ENCODE measurements at places on chromosomes 4 and X.

DNA sequence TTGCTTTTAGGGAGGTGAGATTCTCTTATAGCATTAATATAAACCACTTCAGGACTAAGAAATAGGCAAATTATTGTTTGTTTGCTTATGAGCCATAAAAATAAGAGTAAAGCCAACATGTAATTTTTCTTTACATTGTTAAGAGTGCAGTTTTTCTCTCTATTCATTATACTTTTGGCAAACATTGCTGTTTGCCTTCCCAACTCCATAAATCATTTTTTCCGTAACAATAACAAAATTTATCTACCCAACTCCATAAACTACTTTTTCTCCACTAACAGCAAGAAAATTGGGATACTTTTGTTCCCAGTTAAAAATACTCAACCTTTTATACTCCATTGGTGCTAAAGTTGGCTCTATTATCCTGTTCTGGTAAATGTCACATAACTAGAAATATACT lies 229.7 kb upstream of the GPRIN3 start:
- H3K27ac ChIP-seq = no peak overlapping the region
- no peaks in the 10 kb centered on the region for H3K27me3 ChIP-seq
- no peaks in the 10 kb centered on the region for H3K36me3 ChIP-seq
- no peaks in the 10 kb centered on the region for H3K4me1 ChIP-seq
- H3K4me3 ChIP-seq = no peak overlapping the region

DNA sequence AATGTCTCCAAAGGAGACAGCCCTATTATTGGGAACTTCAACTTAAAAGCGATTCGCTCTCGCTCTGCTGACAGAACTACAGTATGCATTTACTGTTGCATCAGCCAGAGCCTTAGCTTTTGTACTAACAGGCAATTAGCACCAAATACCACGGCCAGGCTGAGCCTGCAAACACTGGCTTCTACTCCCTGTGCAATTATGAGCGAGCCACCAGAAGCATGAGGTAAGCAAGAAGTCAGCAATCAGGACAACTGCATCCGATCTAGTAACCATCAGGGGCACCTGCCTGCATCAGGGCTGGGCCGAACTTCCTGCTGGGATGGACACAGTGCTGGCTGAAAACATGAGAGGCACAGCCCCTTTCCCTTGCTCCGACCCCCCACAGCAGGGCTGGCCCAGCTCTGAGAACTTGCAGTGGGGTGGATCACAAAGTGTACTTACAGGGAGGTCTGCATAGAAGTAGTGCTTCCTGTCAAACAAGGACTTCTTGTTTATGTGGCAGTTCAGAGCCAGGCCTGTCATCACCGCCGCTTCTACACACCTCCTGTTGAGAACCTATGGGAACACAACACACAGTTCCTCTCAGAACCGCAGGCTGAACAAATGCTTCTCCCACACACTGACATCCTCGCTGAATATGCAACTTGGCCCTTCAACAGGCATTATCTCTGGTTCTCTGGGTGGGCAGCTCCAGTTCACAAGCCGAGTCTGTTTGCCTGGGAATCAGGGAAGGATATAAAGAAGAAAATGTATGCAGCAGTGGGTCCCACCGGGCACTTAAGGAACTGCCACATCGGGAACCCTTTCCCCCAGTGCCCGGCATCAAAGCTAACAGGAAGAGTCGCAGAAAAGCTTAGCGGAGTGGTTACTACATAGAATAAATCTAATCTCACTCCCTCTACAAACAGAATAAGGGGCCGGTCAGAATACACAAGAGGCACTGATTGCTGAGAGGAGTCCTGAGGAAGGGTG lies 41.5 kb downstream of the GATB start:
- H3K27ac ChIP-seq = no peak overlapping the region
- no peaks in the 10 kb centered on the region for H3K36me3 ChIP-seq
- H3K4me3 ChIP-seq = no peak overlapping the region
- H3K4me1 ChIP-seq = no peaks in the 10 kb centered on the region

GRCh38 chr4:74874753-74875367 lies 58.1 kb upstream of the PARM1 start:
- H3K27me3 ChIP-seq = no peaks in the 10 kb centered on the region
- no peak for DNase-seq
- H3K4me3 ChIP-seq = no peak overlapping the region

DNA sequence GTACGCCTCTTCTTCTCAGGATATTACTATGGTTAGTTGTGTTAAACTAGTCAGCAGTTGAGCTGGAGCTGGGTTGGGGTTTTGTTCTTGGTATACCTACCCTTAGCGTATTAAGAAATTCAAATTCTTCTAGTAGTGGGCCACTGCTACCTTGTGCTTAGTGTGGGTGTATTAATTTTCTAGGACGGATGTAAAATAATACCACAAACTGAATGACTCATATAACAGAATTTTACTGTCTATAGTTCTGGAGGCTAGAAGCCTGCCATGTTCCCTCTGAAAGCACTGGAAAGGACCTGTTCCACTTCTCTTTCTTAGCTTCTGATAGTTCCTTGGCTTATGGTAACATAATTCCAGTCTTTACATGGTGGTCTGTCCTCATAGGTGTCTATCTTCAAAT lies 1274.7 kb downstream of the ADGRL3 start:
- no peak for DNase-seq
- H3K4me3 ChIP-seq = no peak overlapping the region
- H3K36me3 ChIP-seq = no peaks in the 10 kb centered on the region
- no peaks in the 10 kb centered on the region for H3K4me1 ChIP-seq
- no peaks in the 10 kb centered on the region for H3K27me3 ChIP-seq
- no peak overlapping the region for H3K27ac ChIP-seq

GRCh38 chr4:64899563-64899962 lies 490.3 kb upstream of the TECRL start:
- no peaks in the 10 kb centered on the region for H3K36me3 ChIP-seq
- no peaks in the 10 kb centered on the region for H3K27me3 ChIP-seq
- no peak for DNase-seq
- no peak overlapping the region for H3K4me3 ChIP-seq
- H3K4me1 ChIP-seq = no peaks in the 10 kb centered on the region

GRCh38 chrX:34631479-34632220 lies 25.4 kb downstream of the TMEM47 start:
- H3K4me1 ChIP-seq = no peaks in the 10 kb centered on the region
- no peak overlapping the region for H3K27ac ChIP-seq
- no peak for DNase-seq
- H3K36me3 ChIP-seq = no peaks in the 10 kb centered on the region
- no peak overlapping the region for H3K4me3 ChIP-seq

GRCh38 chrX:31872007-31872406 lies 800.2 kb upstream of the FTHL17 start:
- H3K27ac ChIP-seq = no peak overlapping the region
- no peaks in the 10 kb centered on the region for H3K36me3 ChIP-seq
- H3K4me3 ChIP-seq = no peak overlapping the region
- no peaks in the 10 kb centered on the region for H3K27me3 ChIP-seq
- no peaks in the 10 kb centered on the region for H3K4me1 ChIP-seq

DNA sequence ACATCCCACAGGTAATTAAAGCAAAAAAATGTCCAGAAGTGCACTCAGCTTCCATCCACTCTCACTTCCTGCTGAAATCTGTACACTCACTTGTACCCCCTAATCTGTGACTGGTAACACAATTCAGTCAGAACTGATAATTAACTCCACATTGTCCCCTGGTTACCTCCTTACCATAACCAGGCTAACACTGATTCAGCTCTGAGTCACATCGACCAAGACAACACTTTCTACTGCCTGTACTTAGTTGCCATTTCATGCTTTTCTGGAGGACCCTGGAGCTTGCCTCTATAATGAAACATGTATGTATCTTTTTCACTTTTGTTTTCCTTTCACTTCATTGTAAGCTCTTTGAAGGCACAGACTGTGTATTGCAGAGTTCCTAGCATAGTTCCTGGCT lies 130.9 kb upstream of the GABRG1 start:
- no peak overlapping the region for H3K27ac ChIP-seq
- H3K27me3 ChIP-seq = no peaks in the 10 kb centered on the region
- no peaks in the 10 kb centered on the region for H3K4me1 ChIP-seq

- DNase-seq = no peak
- no peaks in the 10 kb centered on the region for H3K4me1 ChIP-seq
- H3K36me3 ChIP-seq = no peaks in the 10 kb centered on the region
- H3K27me3 ChIP-seq = no peaks in the 10 kb centered on the region
- no peak overlapping the region for H3K4me3 ChIP-seq
- H3K27ac ChIP-seq = no peak overlapping the region
Measured at GRCh38 chr4:105327956-105328355, 145.9 kb downstream of the PPA2 start.

- no peak overlapping the region for H3K4me3 ChIP-seq
- no peaks in the 10 kb centered on the region for H3K36me3 ChIP-seq
- no peak for DNase-seq
- H3K4me1 ChIP-seq = no peaks in the 10 kb centered on the region
Measured at GRCh38 chrX:40406330-40406859, 174.4 kb upstream of the ATP6AP2 start.

GRCh38 chr4:150960079-150960478 lies 55.0 kb downstream of the LRBA start:
- H3K27ac ChIP-seq = no peak overlapping the region
- DNase-seq = no peak
- no peaks in the 10 kb centered on the region for H3K27me3 ChIP-seq
- H3K4me3 ChIP-seq = no peak overlapping the region
- H3K4me1 ChIP-seq = no peaks in the 10 kb centered on the region
- no peaks in the 10 kb centered on the region for H3K36me3 ChIP-seq

GRCh38 chr4:152094970-152095700 lies 334.3 kb upstream of the GATB start:
- H3K4me1 ChIP-seq = peaks cover 14% of the 10 kb centered on the region
- no peak overlapping the region for H3K4me3 ChIP-seq
- H3K36me3 ChIP-seq = no peaks in the 10 kb centered on the region
- no peak overlapping the region for H3K27ac ChIP-seq

DNA sequence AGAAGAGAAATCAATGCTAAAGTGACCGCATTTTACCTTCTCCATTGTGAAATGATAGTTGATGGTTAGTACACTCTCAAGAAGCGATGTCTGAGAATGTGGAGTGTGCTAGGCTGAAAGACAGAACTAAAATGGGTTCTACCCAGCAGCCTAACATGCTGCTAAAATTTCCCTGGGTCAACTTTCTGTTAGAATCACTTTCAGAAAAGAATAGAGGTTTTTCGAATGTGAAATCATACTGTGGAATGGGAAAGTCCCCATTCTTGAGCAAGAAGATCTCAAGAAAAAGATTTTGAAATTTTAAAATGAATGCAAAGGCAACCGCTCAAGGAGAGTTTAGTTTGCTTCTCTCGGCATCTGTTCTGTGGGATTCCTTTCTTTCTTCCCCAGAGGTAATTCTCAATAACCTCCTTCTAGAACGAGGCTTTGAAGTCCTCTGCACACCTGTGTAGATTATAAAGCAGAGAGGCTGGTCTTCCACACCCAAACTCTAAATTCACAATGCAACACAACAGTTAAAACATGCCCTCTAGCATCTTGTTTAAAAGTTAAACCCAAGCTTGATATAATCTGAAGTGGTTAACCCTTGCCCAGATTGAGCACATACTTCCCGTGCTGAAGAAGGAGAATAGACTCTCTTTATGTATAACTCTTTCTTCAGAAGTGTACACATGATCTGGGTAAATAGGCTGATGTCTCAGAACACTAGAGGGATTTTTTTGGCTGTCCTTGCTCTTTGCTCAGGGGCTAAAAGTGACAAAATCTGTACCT lies 208.7 kb upstream of the KLF3 start:
- H3K27me3 ChIP-seq = no peaks in the 10 kb centered on the region
- H3K27ac ChIP-seq = peak overlapping the region; percentile 28
- H3K36me3 ChIP-seq = no peaks in the 10 kb centered on the region
- H3K4me1 ChIP-seq = peaks cover 9% of the 10 kb centered on the region
- DNase-seq = no peak
- H3K4me3 ChIP-seq = no peak overlapping the region

DNA sequence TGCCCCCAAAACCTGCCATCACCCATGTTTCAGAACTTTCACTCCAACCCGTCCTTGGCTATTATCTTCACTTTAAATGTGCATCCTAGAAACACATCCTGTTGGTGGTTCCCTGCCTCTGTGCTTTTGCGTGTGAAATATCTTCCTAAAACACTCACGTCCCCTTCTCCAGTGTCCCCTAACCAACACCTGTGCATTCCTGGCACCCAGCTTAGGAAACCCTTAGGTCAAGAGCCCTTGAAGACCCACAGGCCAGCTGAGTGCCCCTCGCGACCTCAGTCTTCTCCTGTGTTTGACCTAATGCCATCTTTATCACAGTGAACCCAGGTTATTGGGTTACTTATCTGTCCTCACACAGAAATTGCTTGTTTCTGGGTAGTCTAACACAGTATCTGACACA lies 117.6 kb downstream of the STK32B start:
- no peaks in the 10 kb centered on the region for H3K36me3 ChIP-seq
- H3K4me3 ChIP-seq = no peak overlapping the region
- no peak overlapping the region for H3K27ac ChIP-seq
- H3K27me3 ChIP-seq = no peaks in the 10 kb centered on the region
- DNase-seq = no peak

DNA sequence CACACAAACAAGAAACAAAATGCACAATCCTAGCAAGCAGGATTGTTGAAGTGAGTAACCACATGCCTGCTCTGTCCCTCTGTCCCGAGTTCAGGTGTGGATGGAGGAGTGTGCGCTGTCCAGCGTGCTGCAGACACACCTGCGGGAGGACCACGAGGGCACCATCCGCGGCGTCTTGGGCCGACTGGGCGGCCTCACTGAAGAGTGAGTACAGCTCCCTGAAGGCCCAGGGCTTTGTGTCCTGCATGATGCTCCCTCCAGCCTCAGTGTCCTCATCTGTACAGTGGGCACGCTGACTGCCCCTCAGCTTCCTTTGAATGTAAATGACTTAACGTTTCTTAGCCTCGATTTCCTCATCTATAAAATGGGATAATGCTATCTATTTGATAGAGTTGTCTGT lies 82.5 kb downstream of the EVC start:
- no peaks in the 10 kb centered on the region for H3K27me3 ChIP-seq
- DNase-seq = no peak
- H3K27ac ChIP-seq = no peak overlapping the region
- no peaks in the 10 kb centered on the region for H3K36me3 ChIP-seq

DNA sequence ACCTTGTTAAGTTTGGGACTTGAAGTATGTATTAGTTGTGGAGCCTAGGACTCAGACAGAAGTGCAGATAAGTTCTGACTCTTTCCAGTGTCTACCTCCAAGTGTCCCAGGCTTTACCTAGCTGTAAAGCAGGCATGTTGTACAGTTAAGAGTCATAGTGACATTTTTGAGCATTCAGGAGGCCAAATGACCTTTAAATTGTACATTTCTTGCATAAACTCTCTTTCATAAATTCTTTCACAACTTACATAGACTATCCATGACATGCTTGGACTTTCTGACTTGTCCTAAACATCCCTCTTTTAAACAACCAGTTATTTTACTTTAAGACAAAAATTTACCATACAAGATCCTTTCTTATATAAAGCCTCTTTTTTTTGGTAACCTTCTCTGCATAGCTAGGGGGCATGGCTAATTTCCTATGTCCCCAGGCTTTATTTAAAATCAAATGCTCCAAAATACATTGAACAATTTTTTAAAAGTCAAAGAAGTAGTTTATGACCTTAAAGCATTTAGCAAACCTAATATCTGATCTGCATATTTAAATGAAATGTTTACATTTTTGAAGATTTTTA lies 40.1 kb upstream of the UGT8 start:
- H3K36me3 ChIP-seq = no peaks in the 10 kb centered on the region
- no peaks in the 10 kb centered on the region for H3K27me3 ChIP-seq
- H3K4me3 ChIP-seq = no peak overlapping the region
- DNase-seq = no peak

GRCh38 chr4:7803992-7804755 lies 135.5 kb downstream of the AFAP1 start:
- H3K4me3 ChIP-seq = no peak overlapping the region
- H3K27ac ChIP-seq = peak overlapping the region; percentile 66
- no peaks in the 10 kb centered on the region for H3K27me3 ChIP-seq
- peaks cover 15% of the 10 kb centered on the region for H3K36me3 ChIP-seq
- peaks cover 45% of the 10 kb centered on the region for H3K4me1 ChIP-seq
